ENCODE measurements at places on chromosomes 1 and 21. TPM values are rescaled to one million over a fixed set of nuclear protein-coding genes. Genes with fewer than 3 reads are reported as not detected.

DNA sequence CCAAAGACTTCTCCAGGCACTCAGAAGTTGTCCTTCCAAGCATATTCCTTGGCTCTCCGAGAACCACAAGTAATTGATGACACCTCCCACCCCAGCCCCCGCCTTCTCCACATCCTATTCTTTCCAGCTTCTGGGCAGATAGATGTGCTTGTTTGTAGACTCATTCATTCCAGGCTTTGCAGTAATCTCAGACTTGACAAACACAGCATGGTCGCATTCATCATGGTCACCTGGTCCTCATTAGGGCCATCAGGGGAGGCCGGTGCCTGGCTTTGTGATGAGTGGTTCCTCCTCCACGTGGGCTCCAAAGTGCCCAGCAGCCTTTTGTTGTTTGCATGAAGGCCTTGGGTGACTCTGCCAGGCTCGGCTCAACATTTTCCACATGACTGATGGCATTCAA lies 28.5 kb upstream of the KCNE2 start:
- peaks cover 2% of the 10 kb centered on the region for H3K27me3 ChIP-seq
- H3K36me3 ChIP-seq = no peaks in the 10 kb centered on the region
- H3K4me1 ChIP-seq = peaks cover 10% of the 10 kb centered on the region
- no peak overlapping the region for H3K4me3 ChIP-seq
- no peak for DNase-seq

GRCh38 chr1:155196103-155196892 lies 11.4 kb downstream of the THBS3 start:
- DNase-seq = no peak
- H3K27me3 ChIP-seq = no peaks in the 10 kb centered on the region
- no peaks in the 10 kb centered on the region for H3K36me3 ChIP-seq

- H3K4me1 ChIP-seq = peaks cover 27% of the 10 kb centered on the region
- H3K36me3 ChIP-seq = peaks cover 62% of the 10 kb centered on the region
- peak overlapping the region; percentile 59 for H3K27ac ChIP-seq
- no peak overlapping the region for H3K4me3 ChIP-seq
- no peak for DNase-seq
- no peaks in the 10 kb centered on the region for H3K27me3 ChIP-seq
These were observed 64.6 kb downstream of the CAPN2 start for GRCh38 chr1:223776826-223777454.

DNA sequence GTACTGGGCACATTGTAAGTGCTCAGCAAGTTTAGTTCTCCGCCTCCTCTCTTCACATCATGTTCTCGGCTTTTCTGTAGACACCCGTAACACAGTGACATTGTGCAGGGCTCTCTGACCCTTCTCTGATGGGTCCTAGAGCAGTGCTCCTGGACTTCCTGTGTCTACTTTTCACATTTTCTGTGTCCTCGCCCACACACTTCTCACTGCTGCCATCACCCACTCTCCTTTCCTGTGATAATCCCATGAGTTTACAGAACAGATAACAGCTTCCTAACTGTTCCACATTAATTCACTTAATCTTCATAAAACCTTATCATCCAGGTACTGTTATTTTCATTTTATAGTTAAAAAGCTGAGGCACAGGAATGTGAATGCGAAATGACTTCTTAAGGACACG lies 13.2 kb upstream of the DMRTA2 start:
- no peak overlapping the region for H3K27ac ChIP-seq
- H3K4me3 ChIP-seq = no peak overlapping the region
- peaks cover 17% of the 10 kb centered on the region for H3K27me3 ChIP-seq

DNA sequence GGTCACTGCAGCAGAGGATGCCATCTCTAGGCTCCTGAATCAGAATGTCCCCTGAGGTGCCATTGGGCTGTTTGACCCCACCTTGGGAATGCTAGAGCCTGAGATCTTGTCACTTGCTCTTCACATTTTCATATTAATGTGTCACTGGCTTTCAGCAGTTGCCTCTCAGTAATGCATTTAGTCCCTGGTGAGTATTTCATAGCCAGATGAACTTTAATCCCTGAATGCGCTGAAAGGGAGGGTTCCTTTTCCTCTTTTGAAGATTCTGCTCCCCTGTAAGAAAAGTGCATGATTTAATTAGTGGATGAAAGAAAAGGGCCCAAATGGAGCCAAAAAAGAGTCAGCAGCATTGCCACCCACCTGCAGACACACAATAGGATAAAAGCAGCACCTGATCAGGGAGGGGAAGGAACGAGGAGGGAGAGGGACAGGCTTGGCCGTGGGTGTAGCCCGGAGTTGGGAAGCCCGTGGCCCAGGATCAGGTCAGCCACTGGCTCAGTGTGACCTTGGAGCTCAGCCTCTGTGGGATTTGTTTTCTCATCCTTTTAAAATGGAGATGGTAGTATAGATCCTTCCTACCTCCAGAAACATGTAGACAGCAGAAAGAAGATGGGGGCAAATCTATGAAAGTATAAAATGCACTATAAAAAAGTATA lies 31.1 kb downstream of the ROR1 start:
- H3K4me3 ChIP-seq = no peak overlapping the region
- H3K27me3 ChIP-seq = peaks cover 6% of the 10 kb centered on the region
- no peaks in the 10 kb centered on the region for H3K4me1 ChIP-seq
- no peak for DNase-seq
- H3K27ac ChIP-seq = no peak overlapping the region
- no peaks in the 10 kb centered on the region for H3K36me3 ChIP-seq

Gene OR2T3
- total RNA-seq = not detected

Gene SPRR2A
- not detected for total RNA-seq

Gene LCE1F
- not detected for total RNA-seq
